ENCODE measurements at places on chromosomes 12 and 14.

DNA sequence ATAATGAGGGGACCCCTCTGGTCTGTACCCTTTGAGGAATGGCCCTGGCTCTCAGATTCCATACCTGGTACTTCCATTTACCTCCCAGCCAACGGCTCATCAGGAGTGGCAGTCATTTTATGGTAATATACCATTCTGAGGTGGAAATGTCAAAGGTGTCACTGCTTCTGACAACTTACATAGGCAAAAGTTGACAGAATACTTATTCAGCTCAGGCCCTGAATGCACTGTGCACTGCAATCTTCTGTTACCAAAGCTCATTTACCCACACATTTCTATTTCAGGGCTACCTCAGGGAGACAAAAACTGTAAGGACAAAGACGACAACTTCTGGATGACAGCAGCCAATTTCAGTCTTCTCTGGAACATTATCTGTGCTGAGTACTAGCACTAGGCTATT, 212.2 kb upstream of the TMEM260 start:
- DNase-seq = no peak

GRCh38 chr12:123478762-123479161, 20.8 kb downstream of the SNRNP35 start:
- no peak for DNase-seq

DNA sequence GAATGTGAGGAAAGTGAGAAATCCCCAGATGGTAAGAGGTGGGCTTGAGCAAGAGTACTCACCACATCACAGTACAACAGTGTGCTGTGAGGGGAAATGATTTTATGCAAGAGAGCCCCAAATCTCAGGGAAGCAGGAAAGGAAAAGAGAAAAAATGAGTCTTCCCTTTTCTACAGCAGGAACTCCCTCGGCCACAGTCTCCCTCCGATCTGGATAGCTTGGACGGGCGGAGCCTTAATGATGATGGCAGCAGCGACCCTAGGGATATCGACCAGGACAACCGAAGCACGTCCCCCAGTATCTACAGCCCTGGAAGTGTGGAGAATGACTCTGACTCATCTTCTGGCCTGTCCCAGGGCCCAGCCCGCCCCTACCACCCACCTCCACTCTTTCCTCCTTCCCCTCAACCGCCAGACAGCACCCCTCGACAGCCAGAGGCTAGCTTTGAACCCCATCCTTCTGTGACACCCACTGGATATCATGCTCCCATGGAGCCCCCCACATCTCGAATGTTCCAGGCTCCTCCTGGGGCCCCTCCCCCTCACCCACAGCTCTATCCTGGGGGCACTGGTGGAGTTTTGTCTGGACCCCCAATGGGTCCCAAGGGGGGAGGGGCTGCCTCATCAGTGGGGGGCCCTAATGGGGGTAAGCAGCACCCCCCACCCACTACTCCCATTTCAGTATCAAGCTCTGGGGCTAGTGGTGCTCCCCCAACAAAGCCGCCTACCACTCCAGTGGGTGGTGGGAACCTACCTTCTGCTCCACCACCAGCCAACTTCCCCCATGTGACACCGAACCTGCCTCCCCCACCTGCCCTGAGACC, 7.8 kb downstream of the ATN1 start:
- DNase-seq = no peak

GRCh38 chr14:86072116-86072894, 542.4 kb downstream of the FLRT2 start:
- DNase-seq = no peak

- no peak for DNase-seq
These were observed 11.0 kb upstream of the AEBP2 start for GRCh38 chr12:19428246-19428645.

- no peak for DNase-seq
These were observed 49.9 kb downstream of the CATSPERB start for GRCh38 chr14:91681893-91682563.
